NCI-H526 treated with DMSO at 0.1 percent for 48 hours (cell line): ENCODE measurements at places on chromosomes 7 and 10.

DNA sequence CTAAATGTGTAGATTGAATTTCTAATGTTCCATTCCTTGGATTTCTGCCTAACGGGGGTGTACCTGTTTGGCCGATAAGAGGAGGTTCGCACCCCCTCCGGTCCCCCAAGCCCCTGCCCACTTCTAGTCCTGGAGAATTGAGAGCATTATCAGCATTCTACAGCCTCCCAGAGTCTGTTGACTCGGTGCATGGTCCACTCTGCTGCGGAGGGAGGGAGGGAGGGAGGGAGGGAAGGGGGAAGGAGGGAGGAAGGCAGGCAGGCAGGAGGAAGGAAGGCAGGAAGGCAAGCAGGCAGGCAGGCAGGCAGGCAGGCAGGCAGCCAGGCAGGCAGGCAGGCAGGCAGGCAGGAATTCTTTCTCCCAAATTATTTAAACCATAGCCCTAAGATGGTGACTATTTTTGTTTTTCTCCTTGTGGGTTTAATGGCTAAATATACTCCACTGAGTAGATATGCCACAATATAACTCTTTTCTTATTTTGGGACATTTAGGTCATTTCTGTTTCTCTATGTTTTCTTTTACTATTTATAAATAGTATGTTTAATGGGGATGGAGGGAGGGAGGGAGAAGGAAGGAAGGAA is 69.5 kb upstream of the CHST15 start:
- no peak for DNase-seq

GRCh38 chr7:975702-976473 is 539 bp upstream of the COX19 start:
- no peak for DNase-seq

- DNase-seq, result peak; percentile 68
Measured at GRCh38 chr10:110641256-110641655, 2.9 kb upstream of the RBM20 start.

DNA sequence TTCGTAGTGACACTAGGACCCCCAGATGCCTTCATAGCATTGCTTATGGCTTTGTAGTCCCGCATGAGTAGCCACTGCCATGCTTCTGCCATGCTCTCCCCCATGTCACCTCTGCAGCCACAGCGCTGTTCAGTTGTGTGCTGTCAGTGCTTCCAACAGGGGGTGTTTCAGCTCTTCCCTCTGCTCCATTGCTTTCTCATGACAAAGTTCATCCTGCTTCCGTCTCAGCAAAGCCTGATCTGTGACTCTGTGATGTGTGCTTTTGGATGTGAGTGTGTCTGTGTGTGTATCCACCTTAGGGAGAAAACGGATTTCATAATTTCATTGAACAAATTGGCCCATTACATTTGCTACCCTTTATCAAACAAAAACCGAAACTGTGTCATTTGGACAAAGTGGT is 134.9 kb upstream of the SAMD8 start:
- DNase-seq, result no peak

GRCh38 chr10:86079088-86079487 is 287.5 kb downstream of the GRID1 start:
- DNase-seq, result no peak

- DNase-seq, result no peak
Measured at GRCh38 chr10:111392159-111392558, 315.3 kb downstream of the ADRA2A start.

GRCh38 chr7:94432281-94432670 is 37.6 kb downstream of the COL1A2 start:
- DNase-seq, result no peak

DNA sequence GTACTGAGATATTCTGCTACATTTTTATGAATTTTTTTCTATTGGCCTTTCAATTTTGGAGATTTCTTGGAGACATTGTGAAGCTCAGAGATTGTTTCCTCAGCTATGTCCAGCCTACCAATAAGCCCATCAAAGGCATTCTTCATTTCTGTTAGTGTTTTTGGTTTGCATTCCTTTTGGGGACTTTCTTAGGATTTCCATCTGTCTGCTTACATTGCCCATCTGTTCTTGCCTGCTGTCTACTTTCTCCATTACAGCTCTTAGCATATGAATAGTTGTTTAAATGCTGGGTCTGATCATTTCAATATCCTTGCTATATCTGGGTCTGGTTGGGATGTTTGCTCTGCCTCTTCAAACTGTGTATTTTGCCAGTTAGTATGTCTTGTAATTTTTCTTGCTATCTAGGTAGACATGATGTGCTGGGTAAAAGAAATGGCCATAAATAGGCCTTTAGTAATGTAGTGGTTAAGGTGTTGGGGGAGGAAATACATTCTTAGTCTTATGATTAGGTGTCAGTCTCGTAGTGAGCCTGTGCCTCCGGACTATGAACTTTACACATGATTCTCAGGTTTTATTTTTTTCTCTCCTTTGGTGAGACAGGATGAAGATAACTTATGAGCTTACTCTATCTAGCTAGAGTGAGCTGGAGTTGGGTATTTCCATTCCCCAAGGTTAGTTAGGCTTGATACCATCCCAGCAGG is 32.6 kb upstream of the NME8 start:
- no peak for DNase-seq

DNA sequence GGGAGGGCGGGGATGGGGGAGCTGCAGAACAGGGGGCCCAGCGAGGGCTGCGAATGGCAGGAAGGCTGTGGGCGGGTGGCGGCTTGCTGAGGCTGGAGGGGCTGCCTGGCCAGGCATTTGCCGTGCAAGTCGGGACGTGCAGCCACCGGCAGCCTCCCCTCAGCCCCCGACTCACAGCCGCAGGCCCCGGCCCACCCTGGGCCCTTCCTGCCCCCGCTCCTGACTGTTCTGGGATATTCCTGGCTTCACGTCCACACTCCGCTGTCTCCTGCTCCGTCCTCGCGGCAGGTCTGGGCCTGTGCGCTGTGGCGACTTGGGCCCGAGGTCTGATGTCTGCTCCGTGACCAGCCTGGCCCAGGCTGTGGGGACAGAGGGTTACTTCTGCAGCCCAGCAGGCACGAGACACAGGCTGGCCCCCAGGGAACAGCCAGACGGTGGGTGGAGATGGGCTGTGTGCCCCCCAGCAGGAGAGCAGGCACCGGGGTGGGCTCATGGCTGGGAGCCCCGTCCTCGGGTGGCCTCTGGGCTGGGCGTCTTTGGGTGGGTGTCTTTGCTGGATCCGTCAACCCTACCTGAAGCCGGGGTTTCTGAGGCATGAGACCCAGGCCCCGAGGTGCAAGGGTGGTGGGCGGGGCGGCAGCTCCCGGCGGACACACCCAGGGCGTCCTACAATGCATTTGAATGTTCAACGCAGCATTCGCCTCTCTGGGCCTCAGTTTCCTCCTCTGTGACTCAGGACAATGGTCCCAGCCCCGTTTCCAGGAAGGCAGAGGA is 86.5 kb downstream of the FOXL3 start:
- no peak for DNase-seq
